ENCODE measurements at places on chromosomes 5 and 9.

DNA sequence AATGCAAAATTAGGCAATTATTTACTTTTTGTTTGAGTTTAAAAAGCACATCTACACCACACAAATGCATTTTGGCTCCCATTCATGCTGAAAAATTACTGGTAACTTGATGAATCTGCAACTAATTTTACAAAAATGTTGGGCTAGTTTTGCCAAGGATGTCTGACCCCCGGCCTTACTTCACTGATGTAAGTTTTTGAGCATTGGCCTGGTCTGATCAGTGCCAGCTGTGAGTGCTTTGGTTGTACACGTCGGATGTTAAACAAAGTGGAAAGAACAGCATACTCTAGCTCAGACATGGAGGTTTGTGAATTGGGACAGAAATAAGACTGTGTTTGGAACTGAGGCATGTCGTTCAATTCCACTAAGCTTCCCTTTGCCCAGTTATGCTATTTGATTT, 1044.2 kb downstream of the TLE4 start:
- no peak for DNase-seq

DNA sequence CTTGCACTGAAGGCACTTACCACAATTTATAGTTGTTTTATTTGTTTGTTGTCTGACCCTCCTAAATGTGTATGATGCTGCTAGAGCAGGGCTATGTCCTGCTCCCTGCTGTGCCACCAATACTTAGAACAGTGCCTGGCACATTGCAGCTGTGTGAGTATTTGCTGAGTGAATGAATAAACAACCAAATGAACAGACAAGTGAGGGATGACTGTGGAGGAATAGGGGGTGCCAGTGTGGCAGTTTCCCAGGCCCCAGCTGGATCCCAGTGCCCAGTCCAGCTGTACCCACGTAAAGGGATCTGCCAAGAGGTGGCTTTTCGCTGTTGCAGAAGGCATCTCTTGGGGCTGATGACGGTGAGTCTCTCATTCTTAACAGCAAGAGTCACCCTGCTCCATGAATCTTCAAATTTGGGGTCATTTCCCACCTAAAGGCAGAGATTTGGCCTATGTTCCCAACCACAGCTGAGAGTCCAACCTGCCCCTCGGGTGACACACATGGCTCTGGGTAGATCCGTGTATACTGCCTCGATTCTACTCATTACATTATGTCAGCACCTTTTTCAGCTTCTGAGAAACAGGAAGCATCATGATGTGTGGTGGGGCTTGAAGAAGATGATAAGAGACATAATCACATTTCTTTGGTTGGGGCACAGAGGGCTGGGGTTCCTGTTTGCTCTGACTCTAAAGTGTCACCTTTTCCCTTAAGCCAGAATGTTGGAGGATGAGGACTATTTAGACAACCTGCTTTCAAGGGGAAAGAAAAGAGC, 14.3 kb downstream of the IL5 start:
- no peak for DNase-seq

DNA sequence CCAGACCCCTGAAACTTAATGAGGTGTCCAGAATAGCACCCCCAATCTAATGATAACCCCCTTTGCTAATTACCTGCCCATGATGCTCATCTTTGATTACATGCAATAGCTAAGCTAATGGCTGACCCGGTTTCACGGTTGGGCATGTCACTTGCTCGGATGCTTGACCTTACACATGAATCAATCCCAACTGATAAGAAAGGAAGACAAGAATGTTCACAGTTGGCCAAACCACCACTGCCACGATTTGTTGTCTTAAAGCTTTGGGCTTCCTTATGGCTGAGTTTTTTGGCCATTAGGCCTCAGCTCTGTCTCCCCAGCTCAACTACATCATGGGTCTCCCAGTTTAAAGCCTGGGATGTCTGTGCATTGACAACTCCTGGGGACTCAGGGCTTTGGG, 53.1 kb upstream of the TGFBR1 start:
- no peak for DNase-seq

- no peak for DNase-seq
These were observed 141.3 kb downstream of the MAN2A1 start for GRCh38 chr5:109830955-109831502.
